ENCODE measurements at places on chromosomes 11 and 22.

DNA sequence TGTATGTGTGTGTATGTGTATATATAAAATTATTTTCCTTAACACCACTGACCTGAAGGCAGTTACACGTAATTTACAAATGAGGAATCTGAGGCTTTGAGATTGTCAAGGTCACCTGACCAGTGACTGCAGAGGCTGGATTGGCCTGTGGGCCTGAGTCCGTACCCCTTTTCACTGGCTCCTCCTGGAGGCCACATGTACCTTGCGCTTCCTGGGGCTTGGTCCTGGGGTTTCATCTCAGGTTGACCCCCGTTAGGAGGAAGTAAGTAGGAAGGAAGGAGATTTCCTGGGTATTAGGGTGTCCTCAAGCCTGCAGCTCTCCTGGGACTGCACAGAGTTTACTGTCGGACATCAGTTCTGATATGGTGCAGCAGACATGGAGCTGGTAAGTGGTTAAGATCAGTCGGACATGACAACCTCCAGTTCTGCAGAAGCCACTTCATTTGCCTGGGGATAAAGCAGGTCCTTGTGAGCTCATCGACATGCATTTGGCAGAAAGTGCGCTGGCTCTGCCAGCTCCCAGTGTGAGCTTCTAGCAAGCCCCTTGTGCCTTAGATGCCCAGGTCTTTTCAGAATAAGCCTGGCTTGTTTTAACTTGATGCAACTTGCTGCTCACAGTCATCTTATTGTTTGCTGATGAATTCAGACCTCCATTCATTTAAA, 36.6 kb downstream of the ST3GAL4 start:
- no peak for DNase-seq

DNA sequence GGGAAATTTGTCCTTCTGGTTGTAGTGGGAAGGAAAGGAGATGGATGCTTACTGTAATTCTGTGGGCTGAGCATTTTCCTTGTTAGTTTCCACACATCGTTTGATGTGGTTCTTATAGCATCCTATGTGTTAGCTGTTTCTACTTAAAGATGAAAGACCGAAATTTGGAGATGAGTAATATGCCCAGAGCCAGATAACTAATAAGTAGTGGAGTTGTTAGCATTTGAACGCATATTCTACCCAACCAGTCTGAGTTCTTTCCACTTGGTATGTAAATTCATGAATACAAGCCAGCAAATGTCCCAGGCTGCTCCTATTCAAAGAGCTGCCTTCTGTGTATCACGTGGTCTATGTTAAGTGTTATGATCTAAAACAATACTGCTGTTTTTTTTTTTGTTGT, 14.6 kb downstream of the SPECC1L start:
- DNase-seq, result no peak

DNA sequence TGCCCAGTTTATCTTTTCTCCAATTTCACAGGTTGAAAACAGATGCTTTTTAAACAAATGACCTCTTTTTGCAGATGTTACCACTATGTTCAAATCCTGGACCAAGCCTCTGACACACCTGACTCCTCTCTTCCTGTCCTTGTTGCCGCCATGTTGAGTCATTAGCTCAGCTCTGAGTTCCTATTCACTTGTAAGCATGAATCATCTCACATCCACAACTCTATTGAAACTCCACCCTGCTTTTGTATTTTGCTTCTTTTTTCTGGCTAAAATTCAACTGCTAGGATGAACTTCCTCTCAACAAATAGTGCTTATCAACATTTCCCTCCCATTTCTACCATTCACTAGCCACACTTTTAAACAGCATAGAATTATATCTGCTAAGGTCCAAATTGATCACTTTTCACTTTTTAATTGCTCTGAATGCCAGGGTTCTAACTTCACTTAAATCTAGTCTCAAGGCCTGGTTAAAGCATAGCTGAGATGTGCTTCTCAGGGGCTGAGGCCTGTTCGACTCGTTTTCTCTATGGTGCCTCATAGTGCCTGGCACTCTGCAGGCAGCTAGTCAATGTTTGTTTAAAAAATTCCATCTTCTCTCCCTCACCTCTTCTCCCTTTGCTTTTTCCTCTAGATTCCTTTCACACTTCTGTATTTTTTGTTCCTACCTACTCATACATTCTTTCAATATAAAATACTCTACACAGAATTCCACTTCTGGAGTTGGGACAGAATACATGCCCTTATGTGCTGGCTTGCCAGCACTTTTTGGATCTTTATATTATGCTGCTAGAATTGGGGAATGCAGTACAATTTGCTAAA, 3.9 kb downstream of the JOSD1 start:
- no peak for DNase-seq

DNA sequence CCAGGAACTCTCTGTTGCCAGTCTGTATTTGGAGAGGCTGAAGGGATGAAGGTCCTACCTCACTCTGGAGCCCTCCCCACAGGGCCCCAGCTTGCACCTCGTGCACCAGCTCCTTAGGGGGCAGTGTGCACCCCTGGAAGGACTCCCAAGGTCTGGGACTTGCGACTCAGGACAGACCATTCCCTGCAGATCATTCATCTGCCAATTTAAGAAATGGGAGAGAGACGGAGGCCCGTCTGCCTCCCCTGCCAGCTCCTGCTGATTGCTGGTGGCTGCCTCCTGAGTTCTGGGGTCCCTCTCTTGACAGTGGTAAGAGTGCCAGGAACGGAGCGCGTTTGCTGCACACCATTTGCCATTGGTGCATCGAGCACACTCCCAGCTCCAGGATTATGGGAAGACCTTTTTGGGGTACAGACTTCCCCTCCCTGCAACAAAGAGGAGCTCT, 27.4 kb upstream of the MALAT1 start:
- DNase-seq, result peak; percentile 75

- DNase-seq, result no peak
Measured at GRCh38 chr11:44974402-44975000, 23.8 kb upstream of the TP53I11 start.

- DNase-seq, result no peak
Measured at GRCh38 chr22:49705972-49706352, 121.7 kb downstream of the BRD1 start.

DNA sequence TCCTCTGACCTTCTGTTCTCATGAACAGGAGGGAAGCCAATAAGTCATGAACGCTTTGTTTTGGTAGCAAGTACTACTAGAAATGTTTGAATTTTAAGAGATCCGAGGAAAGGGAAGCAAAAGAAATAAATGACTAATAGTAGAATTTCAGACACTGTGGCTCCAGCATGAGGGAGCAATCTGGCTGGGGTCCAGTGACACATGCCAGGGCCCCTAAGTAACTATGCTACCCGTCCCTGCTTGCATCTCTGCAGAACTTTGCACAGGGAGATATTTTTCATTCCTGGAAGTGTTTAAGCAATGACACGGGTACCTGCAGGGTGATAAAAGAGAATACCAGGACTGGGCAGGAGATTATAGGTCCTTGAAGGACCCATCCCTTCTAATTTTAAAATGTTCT, 7.3 kb upstream of the ADAMTS8 start:
- no peak for DNase-seq

- peak; percentile 94 for DNase-seq
Measured at GRCh38 chr11:120013325-120014250, 124.3 kb downstream of the TRIM29 start.

- no peak for DNase-seq
Measured at GRCh38 chr11:104734998-104735397, 163.3 kb downstream of the CASP12 start.

- no peak for DNase-seq
Measured at GRCh38 chr11:3003396-3004231, 11.5 kb upstream of the NAP1L4 start.

DNA sequence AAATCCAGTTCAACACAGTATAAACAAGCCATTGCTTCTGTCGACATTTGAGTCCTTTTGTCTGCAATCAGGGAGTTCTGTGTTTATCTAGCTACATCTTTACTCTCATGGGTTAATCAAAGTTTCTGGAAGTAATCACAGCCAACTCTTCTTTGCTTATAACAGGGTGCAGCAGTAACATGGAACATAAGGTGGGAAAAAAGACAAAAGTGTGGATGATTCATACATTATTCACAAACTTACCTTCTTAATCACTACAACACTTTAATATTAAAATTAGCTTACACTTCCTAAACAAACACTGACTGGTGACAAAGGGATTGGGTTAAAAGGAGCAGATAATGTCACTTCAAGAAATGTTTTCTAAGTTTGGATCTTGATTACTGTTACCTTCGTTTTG, 44.7 kb downstream of the SNX19 start:
- DNase-seq, result no peak

- DNase-seq, result no peak
Measured at GRCh38 chr11:116861539-116861938, 24.1 kb upstream of the APOA1 start.

DNA sequence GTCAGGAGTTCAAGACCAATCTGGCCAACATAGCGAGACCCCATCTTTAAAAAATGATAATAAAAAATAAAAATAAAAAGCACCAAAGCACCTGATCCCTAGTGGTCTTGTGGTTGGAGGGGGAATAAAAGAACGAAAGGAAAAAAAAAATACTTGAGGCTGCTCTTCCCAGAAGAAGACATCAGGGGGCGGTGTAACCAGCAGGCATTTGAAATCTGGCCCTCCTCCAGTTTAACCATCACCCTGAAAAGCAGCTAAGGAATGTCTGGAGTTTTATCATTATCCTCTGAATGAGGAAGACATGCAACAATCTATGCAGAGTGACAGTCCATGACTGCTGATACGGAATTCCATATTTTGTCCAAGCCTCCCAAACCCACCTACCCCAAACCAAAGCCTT, 5.6 kb upstream of the KCTD17 start:
- peak; percentile 38 for DNase-seq

DNA sequence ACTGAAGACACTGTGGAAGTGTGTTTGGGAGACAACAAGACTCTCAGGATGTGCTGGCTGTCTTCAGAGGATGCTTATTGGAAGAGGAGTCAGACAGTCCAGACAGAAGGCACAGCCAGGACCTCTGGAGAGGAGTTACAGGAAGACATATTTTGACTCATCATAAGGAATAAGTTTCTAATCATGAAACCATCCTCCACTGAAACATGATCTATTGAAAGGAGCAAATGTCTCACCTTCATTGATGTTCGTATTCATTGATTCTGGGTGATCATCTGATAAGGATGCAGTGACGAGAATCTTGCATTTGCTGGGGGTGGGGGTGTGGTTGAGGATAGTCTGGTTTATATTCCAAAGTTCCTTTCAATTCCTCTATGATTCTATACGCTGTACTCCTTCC, 2.5 kb upstream of the CXCR5 start:
- no peak for DNase-seq

GRCh38 chr11:64799623-64800302, 3.3 kb downstream of the MAP4K2 start:
- no peak for DNase-seq

DNA sequence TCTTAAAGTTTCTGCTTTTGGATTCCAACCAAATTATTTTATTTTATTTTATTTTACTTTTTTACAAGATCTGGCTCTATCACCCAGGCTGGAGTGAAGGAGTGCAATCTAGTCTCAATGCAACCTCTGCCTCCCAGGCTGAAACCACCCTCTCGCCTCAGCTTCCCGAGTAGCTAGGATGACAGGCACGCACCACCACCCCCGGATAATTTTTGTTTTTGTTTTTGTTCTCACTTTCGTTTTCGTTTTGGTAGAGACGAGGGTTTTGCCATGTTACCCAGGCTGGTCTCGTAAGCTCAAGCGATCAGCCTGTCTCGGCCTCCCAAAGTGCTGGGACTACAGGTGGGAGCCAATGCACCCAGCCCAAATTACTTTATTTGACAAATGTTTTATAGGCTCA, 219.8 kb downstream of the ETS1 start:
- no peak for DNase-seq

DNA sequence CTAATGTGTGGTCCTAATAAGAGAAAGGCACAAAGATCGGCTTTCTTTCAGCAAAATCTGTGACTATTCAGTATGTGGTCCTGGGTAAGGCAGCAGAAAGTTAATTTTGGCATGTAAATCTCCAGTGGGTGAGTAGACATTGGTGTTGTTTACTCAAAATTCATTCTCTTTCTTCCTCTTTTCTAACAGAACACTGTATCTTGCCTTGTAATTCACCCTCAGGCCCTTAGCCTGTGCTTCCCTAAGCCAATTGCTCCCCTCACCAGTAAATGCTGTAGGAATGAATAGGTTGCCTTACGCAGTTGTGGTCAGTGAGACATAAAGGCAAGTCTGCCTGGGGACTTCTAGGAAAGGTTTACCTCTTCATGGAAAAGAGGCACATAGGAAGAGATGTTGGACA, 49.9 kb upstream of the PDE3B start:
- peak; percentile 30 for DNase-seq

GRCh38 chr22:19843107-19843856, 11.4 kb downstream of the GNB1L start:
- DNase-seq, result no peak

GRCh38 chr22:11066458-11067285, 4461.3 kb upstream of the OR11H1 start:
- no peak for DNase-seq

DNA sequence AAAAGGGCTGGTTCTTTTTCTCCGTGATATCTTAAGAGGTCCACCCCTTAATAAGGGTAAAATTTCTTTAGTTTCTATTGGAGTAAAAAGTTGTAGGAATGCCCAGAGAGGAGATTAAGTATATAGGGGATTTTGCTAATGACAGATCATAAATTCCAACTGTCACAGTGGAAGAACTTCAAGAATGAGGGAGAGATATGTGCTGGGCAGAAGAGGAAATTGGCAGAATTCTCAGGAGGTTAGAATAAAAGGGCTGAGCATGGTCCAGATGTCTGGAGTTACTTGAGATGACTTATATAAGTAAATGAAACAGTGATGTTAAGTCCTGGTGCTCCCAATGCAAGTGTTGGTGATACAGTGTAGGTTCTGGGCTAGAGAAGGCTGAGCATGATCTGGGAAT, 417.6 kb upstream of the ARHGAP42 start:
- no peak for DNase-seq

- no peak for DNase-seq
Measured at GRCh38 chr22:26127556-26127955, 41.7 kb upstream of the SEZ6L start.

DNA sequence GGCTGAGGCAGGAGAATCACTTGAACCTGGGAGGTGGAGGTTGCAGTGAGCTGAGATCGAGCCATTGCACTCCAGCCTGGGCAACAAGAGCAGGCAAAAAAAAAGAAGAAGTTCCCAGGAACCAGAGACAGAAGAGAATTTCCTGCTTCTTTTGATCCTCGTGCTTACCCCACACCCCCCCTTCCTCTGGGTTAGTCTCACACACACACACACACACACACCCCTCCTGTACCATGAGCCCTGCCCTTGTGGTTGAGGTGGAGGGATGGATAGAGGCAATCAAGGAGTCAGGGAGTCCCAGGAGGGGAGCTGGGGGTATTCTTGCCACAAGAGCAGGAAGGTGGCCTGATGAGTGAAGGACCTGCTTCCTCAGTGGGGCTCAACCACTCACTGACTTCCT, 4.1 kb upstream of the UBE2L6 start:
- DNase-seq, result no peak

- no peak for DNase-seq
Measured at GRCh38 chr11:66055021-66055420, 2.9 kb downstream of the SF3B2 start.

- no peak for DNase-seq
Measured at GRCh38 chr11:128839081-128839480, 28.0 kb downstream of the KCNJ1 start.

- DNase-seq, result peak; percentile 83
Measured at GRCh38 chr11:8336356-8337129, 72.9 kb upstream of the LMO1 start.

GRCh38 chr11:76975513-76975912, 58.7 kb upstream of the B3GNT6 start:
- DNase-seq, result no peak

GRCh38 chr22:17063411-17064106, 21.2 kb upstream of the IL17RA start:
- DNase-seq, result no peak
